ENCODE measurements at places on chromosomes 16 and 17.

- DNase-seq = no peak
Measured at GRCh38 chr17:43471585-43472160, 12.1 kb upstream of the DHX8 start.

DNA sequence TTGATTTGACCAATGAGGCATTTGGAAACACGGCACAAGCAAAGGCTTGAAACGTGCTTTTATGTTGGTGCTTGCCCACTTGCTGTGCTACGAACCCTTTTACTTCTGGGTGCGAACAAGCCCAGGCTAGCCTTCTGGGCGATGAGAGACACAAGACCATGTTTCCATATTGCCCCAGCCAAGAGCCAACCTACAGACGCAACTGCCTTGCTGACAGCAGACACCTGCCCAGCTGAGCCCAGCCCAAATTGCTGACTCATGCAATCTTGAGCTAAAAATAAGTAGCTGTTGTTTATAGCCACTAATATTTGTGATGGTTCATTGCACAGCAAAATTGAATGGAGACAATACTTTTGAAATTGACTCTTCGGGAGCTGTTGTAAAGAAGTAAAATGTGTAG, 464.5 kb downstream of the WWOX start:
- no peak for DNase-seq

DNA sequence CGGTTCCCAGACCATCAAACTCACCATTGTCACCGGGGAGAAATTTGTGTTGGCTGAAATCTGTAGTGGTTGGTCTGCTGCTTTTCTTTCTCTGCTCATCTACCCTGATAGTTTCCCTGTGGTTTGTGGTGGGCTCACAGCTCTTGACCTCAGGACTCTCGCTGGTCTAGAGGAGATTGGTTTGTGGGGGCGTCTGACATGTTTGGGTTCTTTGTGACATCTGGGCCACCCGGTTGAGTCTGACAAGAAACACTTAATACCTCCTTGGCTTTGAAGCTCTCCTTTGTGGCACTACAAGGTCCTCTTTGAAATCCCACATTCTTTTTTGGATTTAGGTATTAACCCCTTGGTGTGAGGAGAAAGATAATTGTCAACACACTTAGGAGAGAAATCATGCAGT, 662.0 kb downstream of the WWOX start:
- no peak for DNase-seq

GRCh38 chr16:968620-969019, 2.2 kb downstream of the LMF1 start:
- no peak for DNase-seq

- DNase-seq = no peak
Measured at GRCh38 chr17:19554393-19554792, 20.7 kb downstream of the SLC47A1 start.

DNA sequence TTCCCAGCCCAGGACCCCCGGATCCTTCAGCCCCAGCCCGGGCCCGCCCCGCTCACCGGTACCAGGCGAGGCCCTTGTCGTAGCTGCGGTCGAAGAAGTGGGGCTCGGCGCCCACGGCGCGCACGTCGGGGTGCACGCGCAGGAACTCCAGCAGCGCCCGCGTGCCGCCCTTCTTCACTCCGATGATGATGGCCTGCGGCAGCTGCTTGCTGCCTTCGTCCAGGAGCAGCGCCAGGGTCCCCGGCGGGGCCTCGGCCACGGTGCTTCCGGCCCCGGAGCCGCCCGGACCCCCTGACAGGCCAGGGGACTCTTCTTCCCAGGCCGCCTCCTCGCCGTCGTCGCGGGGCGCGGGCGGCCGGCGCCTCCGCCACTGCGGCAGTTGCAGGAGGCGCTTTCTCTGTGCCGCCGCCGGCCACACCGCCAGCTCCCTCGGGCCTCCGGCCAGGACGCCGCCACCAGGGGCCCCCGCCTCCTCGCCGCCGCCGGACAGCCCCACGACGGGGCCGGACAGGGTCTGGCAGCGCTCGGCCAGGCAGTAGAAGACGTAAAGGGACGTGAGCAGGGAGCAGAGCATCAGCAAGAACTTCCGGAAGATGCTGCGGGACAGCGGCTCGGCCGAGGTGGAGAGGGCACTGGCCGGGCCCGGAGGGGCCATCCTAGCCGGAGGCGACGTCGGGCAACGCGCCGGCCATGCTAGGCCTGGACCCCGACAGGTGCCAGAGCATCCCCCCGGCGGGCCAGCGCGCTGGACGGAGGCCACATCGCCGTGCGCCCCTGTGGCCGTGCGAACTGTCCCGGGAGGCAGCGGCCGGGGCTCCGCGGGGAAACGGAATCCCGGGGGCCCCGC, 1.0 kb downstream of the HS3ST3A1 start:
- no peak for DNase-seq

DNA sequence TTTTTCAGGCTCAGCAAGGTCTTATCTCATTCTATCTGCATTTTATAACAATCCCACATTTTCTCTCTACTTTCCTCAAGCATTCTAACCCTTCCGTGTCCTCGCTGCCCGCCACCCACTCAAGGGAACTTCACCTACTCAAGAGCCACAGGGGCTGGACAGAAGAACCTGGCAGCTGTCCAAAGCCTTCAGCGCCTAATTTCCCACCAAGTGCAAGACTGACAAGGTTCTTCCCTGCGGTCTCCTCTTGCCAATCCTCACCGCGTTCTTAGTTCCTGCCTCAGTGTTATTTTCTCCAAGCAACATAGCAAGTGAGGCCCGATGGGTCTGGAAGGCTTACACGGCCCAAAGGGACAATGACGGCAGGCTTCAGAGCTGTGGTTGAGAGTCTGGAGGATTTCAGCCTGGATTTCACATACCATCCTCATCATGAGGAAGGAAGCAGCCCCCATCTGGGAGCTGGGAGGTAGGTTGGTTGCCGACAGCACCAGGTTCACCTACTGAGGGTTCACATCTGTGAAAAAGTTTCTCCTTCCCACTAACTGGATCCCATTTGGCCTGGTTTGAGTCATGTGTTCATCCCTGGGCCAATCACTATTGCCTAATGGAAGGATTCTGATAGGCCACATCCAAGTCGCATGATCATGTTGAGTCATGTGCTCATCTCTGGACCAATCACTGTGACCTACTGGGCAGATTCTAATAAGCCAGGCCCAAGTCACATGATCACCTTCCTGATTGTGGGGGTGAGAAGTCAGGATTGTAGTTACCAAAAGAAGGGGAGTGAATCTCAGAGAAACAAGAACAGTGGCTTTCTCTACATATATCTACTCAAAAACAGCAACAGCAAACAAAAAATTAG, 108.2 kb downstream of the N4BP1 start:
- DNase-seq = peak; percentile 7

DNA sequence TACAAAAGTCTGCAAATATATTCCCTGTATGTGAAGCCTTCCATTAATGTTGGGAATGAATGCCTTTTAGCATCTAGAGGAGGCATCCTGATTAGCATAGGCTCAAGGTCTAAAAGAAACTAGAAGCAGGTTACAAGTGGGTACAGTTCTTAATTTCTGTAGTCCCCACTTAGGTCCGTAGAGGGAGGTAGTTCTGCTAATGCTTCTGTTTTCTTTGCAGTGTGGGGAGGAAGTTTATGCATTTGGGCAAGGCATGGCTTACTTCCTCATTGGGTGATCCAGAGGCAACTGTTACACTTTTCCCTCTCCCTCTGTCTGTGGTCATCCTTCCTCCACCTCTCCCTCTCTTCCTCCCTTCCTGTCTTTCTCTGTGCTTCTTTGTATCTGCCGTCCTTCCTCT, 108.4 kb upstream of the ZKSCAN2 start:
- DNase-seq = no peak

- DNase-seq = no peak
Measured at GRCh38 chr17:29583324-29584248, 5.9 kb downstream of the GIT1 start.

DNA sequence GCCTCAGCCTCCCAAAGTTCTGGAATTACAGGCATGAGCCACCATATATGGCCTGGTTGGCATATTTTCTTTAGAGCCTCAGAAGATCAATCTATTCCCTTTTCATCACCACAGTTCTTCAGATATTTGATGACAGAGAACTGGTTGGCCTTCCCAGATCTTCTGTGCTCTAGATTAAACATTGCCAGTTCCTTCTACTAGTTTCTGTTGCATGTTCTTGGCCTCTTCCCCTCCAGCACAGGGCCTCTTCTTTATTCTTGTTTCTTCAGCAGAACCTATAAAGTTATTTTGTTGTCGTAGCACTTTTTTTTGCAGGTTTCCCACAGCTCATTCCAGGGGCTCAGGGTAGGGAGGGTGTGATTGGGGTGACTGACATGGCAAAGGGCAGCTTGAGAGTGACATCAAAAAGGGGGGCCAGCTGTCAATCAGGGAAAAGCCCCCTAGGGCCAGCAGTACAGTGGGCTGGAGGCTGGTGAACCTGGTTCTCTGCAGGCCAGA, 9.3 kb downstream of the CHD9 start:
- no peak for DNase-seq

- DNase-seq = no peak
Measured at GRCh38 chr16:77960766-77961165, 61.6 kb upstream of the CLEC3A start.

DNA sequence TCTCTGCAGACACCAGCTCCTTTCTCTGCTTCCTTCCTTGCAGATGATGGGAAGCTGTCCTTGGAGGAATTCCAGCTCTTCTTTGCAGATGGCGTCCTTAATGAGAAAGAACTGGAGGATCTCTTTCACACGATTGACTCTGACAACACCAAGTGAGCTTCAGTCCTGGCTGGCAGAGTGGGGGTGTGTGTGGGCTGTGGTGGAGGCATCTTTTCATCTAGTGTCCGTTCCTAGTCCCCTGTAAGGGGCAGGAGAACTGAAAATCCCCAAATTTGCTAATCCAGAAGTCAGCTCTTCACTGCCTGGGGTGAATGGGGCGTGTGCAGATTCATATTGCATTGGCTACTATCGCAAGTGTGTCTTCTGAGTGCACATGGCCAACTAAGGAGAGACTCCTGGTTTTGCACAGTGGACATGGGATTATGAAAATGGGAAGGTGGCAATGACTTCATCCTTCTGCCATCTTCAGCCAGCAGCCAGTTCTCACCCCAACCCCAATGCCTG, 10.4 kb downstream of the NECAB2 start:
- no peak for DNase-seq

GRCh38 chr16:19968891-19969683, 84.4 kb upstream of the GPRC5B start:
- DNase-seq = no peak

- no peak for DNase-seq
Measured at GRCh38 chr16:9000664-9001063, 37.0 kb upstream of the USP7 start.

GRCh38 chr17:67139289-67139688, 94.9 kb downstream of the CACNG1 start:
- DNase-seq = no peak

DNA sequence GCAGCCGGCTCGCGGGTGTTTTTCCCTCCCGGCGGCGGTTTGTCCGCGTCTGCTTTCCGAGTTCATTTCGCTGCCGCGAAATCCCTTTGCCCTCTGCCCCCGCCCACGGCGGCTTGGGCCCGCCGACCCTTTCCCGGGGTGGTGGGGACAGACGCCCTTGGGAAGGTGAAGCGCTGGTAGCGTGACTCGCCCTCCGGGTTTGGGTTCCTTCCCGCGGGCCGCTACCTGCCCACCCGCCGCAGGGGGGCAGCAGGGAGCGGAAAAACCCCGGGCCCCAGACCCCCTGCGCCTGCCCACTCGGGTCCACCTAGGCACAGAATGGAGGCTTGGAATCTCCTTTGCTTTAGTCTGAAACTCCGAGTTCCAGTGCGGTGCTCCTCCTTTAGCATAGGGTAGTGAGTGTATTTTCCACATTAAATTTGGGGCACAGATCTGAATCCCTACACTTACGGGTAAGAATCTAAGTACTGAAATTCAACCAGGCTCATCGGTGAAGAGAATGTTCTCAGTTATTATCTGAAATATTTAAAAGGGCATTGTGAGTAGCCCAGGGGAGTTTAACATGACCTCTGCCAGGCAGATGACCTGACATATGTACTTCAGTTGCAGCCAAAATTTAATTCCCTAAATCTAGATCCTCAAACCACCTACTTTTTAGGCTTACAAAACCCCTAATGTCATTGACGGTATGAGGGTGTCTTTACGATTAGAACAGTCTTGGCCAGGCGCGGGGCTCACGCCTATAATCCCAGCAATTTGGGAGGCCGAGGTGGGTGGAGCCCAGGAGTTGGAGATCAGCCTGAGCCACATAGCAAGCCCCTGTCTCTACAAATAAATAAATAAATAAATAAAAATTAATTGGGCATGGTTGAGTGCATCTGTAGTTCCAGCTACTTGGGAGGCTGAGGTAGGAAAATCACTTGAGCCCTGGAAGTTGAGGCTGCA, 1.0 kb downstream of the NME2 start:
- peak; percentile 84 for DNase-seq

- DNase-seq = no peak
Measured at GRCh38 chr17:34651402-34651811, 72.0 kb downstream of the TMEM132E start.

DNA sequence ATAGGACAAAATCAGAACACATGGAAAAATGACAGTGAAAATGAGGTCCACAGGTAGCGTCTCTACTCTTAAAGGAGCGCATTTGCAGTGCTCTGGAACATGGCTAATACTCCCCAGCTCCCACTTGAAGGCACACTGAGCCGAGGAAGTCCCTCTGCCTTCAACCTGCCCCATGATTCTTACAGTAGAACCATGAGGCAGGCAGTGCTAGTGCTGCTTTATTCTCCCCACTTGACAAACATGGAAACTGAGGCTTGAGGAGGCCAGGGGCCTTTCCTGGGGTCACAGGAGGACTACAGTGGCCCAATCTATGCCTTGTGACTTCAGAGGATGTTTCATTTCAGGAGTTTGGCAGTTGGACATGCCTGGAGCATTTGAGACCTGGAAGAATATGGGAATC, 244.1 kb upstream of the MAF start:
- DNase-seq = no peak

DNA sequence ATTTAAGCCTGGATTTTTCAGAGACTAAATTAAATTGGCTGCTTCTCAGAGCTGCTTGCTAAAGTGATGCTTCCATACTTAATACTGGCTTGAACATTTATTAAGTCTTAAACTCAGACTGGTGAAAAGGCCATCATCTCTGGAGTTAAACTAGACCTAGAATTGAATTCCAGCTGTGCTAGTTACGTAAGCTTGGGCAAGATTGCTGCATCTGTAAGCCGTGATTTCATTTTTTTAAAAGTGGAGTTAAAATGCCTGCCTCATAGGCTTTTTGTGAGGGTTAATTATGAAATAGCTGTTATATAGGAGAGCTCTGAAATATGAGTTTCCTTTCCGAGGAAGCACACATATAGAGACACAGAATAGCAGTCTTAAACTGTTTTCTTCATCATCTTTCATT, 84.7 kb downstream of the VAT1L start:
- DNase-seq = no peak
